ENCODE measurements at places on chromosomes 2 and 18. TPM values are rescaled to one million over a fixed set of nuclear protein-coding genes. Genes with fewer than 3 reads are reported as not detected.

The ALPG gene
- not detected for total RNA-seq

DNA sequence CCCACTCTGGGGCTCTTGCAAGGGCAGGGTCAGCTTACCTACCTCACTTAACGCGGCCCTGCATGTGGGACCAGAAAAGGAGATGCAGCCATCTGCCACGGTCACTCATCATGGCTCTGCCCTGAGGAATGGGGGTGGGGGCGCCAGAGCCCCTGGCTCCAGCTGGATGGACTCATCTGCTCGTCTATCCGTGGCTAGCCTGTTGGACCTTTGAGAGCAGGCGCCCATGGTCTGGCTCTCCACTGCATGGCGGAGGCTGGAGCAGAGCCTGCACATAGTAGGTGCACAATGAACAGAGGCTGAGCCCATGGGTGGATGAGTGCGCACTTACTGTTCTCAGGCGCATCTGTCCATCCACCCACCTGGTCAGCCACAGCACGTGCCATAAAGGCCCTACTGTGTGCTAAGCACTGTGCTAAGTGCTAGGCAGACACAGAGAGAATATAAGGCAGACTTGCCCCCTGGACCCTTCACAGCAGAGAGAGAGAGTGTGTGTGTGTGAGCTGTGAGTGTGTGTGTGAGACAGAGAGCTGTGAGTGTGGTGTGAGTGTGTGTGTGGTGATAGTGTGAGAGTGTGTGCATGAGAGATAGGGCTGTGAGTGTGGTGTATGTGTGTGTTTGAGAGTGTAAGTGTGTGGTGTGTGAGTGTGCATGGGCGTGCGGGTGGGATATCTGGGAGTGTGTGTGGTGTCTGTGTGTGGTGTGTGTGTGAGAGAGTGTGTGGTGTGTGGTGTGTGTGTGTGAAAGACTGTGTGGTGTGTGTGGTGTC, 151.3 kb downstream of the TFCP2L1 start:
- no peak for DNase-seq

The CD8B2 gene
- not detected for total RNA-seq

- DNase-seq, result no peak
Measured at GRCh38 chr18:2134364-2134763, 436.9 kb downstream of the METTL4 start.

The KCNF1 gene
- total RNA-seq, result 0.94 TPM
